ENCODE measurements at places on chromosomes 6 and 20. TPM values are rescaled to one million over a fixed set of nuclear protein-coding genes. Genes with fewer than 3 reads are reported as not detected.

PPP1R3G gene
- not detected for polyA plus RNA-seq

VWA7 gene
- polyA plus RNA-seq, result 1.00 TPM

ADTRP gene
- 41.9 TPM for polyA plus RNA-seq

CENPQ gene
- polyA plus RNA-seq, result 5.6 TPM

SLC23A2 gene
- 10.9 TPM for polyA plus RNA-seq

- DNase-seq, result no peak
These were observed 278.2 kb downstream of the CLIC5 start for GRCh38 chr6:45737331-45738056.

DNA sequence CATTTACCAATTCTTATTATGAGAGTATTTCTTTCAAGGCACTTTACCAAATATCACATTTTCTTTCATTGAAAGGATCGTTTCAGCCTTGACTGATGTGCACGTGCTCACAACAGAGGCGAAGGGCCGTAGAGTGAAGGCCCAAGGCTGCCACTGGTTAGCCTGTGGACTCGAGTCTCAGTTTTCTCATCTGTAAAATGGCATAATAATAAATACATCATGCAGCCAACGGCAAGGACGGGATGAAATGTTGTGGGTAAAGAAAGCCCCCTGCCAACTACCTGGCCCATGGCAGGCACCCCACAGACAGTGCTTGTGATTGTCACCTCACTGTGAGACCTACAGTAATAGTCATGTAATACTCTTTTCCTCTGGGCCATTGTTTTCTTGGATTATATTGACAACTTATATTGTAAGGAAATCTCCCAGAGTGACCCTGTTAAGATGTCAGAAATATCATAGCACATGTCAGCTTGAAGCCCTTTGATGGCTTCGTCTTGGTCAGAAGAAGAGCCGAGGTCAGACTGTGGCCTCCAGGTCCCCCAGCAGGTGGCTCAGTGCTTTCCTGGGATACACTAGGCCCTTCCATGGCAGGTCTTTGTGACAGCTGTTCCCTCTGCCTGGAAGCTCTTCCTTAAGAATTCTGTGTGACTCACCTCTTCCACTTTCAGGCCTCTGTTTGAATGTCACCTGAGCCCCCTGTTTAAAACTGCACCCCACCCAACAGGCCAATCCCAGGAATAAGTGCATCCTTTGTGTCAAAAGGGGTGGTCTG is 36.3 kb downstream of the FAM50B start:
- no peak for DNase-seq

GRCh38 chr6:16925461-16925860 is 164.2 kb upstream of the ATXN1 start:
- DNase-seq, result no peak

GRCh38 chr20:47748823-47749222 is 36.5 kb downstream of the SULF2 start:
- DNase-seq, result no peak

DNA sequence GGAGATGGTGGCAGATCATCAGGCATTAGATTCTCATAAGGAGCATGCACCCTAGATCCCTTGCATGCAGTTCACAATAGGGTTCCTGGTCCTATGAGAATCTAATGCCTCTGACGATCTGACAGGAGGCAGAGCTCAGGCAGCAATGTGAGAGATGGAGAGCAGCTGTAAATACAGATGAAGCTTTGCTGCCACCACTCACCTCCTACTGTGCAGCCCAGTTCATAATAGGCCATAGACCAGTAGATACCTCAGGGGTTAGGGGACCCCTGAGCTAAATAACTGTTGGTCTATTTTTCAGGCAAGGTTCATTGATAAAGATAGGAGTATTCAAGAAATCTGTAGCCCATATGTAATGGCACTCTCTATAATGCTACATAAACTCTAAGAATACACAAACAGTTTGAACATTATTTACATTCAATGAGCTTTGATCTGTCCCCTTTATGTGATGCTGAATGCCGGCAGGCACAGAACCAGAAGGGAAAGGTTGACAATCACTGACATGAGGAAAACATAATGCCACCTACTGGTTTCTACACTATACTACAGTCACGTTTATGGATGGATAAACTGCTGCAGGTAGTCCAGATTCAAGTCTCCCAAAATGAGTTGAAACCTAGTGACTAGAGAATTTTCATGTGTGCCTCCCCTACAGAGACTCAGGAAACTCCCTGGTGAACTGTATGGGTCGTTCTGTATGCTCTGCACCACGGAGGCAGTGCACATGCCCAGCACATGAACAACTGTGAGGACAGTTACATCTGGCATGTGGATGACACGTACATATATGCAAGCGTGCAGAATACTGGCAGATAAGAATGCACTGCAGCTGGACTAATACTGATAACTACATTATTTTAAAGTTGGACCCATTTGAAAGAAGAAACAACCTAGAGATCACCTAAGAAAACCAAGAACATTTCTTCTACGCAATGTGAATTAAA is 72.0 kb downstream of the DST start:
- DNase-seq, result no peak

DNA sequence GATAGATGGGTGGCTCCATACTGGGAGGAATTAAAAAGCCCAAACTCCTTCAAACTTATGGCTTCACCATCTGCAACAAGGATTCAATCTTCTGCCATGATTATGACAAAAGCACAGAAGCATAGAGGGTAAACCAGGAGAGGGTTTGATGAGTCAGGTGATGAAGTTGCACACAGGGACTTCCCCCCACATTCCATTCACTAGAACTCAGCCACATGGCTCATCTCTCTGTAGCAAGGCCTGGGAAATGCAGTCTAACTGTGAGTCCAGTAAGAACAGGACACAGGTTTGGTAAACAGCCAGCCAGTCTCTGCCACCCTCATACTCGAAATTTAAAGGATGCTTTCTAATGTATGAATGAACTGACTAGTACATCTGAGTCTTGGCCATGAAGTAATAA is 142.9 kb downstream of the HIVEP2 start:
- no peak for DNase-seq

GRCh38 chr6:143283887-143284645 is 166.4 kb downstream of the ADAT2 start:
- no peak for DNase-seq

DNA sequence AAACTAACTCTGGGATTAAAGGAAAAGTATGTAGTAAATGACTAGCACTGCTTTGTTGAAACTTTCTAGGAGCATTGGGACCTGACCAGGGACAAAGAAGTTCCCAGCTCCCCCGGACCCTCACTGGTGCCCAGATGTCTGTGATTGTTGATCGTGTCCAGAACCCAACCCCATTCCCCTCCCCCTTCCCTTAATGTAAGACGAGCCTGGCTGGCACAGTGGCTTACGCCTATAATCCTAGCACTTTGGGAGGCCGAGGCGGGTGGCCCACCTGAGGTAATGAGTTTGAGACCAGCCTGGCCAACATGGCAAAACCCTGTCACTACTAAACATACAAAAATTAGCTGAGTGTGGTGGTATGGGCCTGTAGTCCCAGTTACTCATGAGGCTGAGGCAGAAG is 750.3 kb downstream of the CBLN4 start:
- DNase-seq, result no peak

- no peak for DNase-seq
These were observed 1027.2 kb upstream of the GJE1 start for GRCh38 chr6:141105481-141105880.

GRCh38 chr20:34522969-34523871 is 7.0 kb downstream of the DYNLRB1 start:
- no peak for DNase-seq

GRCh38 chr20:38303908-38304379 is at the start of gene BPI:
Gene BPI, plus strand, starts transcription at chr20:38304156. Its CDS starts 68 bp downstream, at chr20:38304224.
- no peak for DNase-seq

- no peak for DNase-seq
These were observed 49.6 kb downstream of the CD24 start for GRCh38 chr6:106924694-106925523.

DNA sequence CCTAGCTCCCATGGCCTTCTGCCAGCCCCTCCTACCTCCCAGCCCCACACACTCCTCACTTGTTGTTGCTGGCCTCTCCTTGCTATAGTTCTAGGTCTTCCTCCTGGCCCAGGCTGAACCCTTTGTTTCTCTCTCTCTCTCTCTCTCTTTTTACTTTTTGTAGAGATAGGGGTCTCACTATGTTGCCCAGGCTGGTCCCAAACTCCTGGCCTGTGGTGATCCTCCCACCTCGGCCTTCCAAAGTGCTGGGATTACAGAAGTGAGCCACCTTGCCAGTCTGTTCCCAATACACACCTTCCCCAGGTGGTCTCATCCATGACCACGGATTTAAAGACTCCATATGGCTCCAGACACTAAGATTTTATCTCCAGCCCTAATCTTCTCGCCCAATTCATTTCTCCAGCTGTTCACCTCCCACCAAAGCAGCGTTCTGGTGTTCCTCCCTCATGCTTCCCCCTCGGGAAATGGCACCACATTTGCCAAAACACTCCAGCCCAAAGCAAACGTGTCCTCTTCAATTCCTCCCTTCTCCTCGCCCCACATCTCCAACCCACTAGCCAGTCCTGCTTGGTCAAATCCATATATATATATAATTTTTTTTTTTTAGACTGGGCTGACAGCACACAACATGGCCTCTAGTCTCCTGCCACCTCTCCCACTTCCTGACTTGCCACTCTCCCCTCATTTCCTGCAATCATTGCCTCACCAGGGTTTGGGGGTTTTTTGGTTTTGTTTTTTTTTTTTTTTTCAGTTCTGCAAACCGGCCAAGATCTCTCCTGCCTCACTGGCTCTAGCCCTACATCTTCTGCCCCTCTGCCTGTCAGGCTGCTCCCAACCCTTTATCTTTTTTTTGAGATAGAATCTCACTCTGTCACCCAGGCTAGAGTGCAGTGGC is 104.4 kb downstream of the NCR2 start:
- peak; percentile 48 for DNase-seq

GRCh38 chr6:53464483-53464882 is 80.4 kb downstream of the GCLC start:
- DNase-seq, result no peak

GRCh38 chr6:28161410-28162079 is 19.9 kb downstream of the ZKSCAN8 start:
- peak; percentile 77 for DNase-seq

DNA sequence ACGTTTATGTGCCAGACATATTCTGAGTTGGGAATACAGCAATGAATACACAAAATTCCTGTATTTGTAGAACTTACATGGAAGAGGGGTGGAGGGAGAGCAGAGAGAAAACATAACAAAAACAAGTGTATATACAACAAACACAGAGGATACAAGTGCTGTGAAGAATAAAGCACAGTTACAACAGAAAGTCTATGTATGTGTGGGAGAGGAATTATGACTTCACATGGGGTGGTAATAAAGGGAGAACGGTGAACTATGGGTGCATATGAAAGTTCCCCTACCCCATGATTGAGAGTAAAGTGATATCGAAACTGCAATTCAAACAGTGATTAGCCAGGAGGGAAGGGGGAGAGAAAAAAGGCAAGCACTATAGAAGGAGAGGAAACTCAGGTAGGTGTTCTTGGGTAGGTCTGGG is 24.6 kb downstream of the HBS1L start:
- DNase-seq, result peak; percentile 28

GRCh38 chr20:47951521-47951971 is 166.3 kb upstream of the SULF2 start:
- DNase-seq, result no peak

DNA sequence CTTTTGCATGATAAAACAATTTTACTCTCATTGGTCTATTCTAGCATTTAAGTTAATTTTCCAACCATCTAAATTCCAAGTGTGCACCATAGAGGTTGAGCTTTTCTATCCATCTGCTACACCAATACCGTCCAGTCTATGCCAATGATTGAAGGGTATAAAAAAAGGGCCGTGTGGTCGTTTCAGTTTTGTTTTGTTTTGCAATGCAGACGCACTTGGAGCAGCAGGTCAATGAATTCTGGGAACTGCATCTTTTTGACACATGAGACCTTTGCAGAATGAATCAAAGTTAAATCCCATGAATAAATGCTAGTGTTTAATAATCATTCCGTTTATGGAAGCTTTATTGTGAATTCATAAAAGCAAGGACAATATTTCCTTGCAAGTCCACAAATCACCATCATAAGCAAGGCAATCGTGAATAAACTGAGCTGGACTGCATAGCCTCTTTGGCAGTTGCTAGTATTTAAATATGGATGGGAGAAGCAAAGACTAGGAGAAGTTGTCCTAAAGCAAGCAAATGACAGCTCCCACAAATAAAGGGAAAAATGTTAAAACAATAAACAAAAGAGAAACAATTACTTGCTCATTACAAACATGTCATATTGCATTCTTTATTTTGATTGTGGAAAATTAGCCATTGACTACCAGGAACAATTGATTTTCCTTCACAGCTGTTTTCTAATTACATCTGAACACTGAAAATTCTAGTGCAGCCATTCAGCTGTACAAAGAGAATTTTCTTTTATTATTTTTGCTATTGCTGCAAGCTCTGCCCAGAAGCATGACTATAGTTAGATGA is 649.7 kb upstream of the GJE1 start:
- DNase-seq, result no peak

DNA sequence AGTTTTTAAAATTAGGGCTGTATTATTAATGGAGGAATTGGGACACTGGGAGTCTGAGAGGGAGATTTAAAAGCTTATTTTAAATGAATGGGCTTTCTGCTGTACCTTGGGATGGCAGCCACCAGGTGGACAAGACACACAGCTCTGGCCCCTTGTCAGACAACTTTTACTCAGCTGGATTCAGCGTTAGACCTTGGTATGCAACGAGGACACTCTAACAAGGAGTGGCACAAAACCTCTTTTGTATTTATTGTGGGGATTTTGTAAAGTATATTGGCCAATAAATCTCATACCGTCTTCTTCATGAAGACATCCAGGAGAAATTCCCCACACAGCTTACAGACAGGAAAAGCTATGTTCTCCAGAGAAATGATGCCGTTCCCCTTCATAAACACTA is 105.7 kb downstream of the LCA5 start:
- DNase-seq, result no peak

GRCh38 chr6:136773473-136773796 is 18.8 kb downstream of the MAP3K5 start:
- DNase-seq, result no peak

- no peak for DNase-seq
These were observed 37.3 kb downstream of the PREX1 start for GRCh38 chr20:48790473-48791003.
